ENCODE measurements at places on chromosomes 7 and 10.

DNA sequence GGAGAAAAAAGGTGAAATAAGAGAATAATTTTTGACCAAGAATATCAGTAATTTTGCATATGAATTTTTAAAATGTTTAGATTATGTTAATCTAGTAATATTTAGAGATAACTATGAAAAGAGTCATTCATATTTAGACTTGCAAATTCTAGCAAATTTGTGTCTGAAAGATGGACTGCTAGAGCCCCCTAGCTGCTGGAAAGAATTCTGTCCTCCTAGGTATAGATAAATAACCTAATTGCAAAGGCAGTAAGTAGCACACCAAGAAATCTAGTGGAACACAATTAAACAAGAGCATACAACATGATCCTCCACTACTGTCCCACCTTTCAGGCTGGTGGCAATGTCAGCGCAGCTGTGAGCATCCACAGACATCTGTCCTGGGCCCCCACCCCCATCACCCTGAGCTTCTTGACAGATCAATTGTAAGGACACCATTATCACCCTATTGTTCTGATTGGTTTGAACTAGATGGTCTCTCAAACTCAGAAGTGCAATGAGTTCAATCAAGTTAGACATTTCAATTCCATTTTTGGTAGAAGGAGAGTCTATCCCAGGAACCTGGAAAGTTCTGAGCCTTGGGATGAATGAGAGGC is 15.0 kb upstream of the GFRA1 start:
- no peak for DNase-seq

GRCh38 chr7:147062897-147063296 is 946.3 kb downstream of the CNTNAP2 start:
- DNase-seq: no peak

DNA sequence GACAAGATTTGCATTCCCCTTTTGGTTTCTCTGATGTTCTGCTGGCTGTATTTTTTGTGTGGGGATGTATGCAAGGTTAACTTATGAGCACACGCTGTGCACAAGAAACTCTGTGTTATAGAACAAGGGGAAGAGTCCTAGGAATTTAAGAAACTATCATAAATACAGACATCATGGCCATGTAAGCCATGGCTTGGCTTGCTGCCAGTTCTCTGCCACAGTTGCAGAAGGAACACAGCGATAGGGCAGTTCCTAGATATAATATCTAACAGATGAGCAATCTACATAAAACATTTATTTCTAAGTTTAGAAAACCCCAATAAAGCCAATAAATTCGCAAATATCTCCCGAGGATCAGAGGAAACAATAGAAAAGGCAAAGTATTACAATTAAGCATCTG is 153.3 kb downstream of the LRRTM3 start:
- DNase-seq: no peak

DNA sequence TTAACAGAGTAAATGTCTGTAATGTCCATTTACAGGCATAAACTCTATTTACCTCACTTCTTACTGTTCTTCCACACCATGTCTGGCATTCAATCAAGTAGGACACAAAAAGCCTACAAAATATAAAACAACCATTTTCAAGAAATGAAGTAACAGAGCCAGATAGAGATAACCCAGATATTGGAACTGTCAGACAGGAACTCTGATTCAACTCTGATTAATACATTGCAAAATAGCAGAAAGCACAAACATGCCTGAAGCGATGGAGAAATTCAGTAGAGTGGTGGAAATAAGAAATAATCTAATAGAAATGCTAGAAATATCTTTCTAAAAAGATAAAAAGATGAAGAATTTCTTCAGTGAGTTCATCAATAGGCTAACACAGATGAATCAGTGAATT is 964.4 kb downstream of the PCDH15 start:
- DNase-seq: no peak

GRCh38 chr10:34320265-34320664 is 494.8 kb downstream of the PARD3 start:
- DNase-seq: no peak

GRCh38 chr10:23344241-23344841 is at the start of gene C10orf67:
TSS of gene C10orf67 (minus strand) at chr10:23344797. CDS start at chr10:23344774, 23 bp downstream.
- DNase-seq: peak; percentile 11

DNA sequence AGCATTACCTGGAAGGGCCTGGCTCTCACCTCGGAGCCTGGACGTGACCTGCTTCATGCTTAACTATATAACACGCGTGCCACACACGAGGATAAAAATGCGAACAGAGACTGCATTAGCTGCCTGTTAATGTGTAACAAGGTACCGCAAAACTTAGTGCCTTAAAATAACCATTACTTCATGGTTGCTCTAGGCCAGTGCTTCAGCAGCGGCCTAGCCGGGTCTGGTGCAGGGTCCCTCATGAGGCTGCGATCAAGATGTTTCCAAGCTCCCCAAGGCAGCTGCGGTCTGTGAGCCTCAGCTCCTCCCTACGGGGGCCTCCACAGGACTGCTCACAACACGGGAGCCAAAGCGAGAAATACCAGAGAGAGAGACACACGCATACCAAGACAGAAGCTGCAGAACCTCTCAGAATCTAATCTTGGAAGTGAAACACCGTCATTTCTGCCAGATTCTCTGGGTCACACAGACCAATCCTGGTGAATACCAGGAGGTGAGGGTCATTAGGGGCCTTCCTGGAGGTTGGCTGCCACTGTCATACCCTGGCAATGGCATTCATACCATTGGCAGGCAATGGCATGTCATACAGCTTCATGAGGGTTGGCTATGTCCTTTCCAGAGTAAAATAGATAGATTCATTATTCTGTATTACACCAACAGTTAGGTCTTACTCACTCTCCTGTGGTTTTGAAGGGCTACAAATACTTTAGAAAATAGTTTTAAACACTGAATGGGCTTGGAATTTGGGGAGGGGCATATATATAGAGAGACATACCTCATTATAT is 94.5 kb downstream of the HIPK2 start:
- no peak for DNase-seq

GRCh38 chr7:771234-772004 is 44.3 kb upstream of the PRKAR1B start:
- no peak for DNase-seq

- no peak for DNase-seq
Measured at GRCh38 chr7:64878684-64879083, 24.4 kb upstream of the ZNF273 start.

DNA sequence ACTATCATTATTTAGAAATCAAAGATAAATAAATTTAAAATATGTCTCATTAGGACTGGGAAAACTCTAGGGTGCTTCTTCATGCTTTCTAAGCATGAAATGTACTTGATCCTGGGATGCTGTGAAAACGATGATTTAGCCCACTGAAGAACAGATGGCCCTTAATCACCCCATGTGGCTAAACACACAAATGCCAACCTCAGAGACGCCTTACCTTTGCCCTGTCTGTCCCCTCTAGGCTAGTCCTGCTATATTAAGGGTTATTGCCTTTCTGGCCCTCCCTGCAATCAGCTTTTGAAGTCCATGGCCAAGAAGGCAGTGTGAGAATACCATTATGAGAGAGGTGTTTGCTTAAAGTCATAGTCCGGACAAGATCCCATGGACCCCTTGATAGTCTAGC is 217.2 kb downstream of the TWIST1 start:
- no peak for DNase-seq

DNA sequence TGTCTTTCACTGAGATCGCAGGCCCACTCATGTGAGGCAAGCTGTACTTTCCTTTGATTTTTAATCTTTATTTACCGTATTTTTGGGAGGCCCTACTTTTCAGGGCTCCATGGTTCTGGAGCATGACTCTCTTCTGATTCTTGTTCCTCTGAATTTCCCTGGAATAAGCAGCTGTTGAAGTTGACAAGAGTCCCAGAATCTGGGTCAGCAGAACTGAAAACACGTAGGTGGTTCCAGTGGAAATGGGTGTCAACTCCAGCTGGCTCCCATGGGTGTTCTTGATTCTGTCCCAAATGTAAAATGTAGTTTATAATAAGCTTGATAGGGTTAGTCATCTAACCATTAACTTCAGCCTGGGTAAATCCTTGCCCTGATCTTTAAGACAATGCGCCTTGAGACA is 409.4 kb downstream of the GATA3 start:
- no peak for DNase-seq

GRCh38 chr7:24917510-24918239 is 62.3 kb downstream of the OSBPL3 start:
- DNase-seq: no peak

GRCh38 chr10:62426600-62426999 is 52.4 kb downstream of the ZNF365 start:
- DNase-seq: no peak

DNA sequence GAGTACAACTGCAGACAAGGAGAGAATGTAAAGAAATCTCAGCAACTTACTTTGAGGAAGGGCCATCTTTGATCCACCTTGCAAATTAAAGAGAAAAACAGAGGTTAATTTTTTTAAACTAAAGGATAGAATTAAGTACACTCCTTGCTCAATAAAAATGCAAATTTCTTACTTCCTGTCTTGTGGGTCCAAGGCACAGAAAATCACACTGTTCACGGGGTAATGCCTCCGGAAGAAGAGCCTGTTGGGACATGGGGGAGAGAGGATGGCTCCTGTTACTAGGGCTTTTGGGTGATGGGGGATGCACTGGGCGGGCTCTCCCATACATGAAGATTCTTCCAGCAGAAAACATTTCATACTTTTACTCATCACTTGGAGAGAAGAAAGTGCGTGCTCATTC is 301.8 kb downstream of the TNS3 start:
- DNase-seq: no peak

DNA sequence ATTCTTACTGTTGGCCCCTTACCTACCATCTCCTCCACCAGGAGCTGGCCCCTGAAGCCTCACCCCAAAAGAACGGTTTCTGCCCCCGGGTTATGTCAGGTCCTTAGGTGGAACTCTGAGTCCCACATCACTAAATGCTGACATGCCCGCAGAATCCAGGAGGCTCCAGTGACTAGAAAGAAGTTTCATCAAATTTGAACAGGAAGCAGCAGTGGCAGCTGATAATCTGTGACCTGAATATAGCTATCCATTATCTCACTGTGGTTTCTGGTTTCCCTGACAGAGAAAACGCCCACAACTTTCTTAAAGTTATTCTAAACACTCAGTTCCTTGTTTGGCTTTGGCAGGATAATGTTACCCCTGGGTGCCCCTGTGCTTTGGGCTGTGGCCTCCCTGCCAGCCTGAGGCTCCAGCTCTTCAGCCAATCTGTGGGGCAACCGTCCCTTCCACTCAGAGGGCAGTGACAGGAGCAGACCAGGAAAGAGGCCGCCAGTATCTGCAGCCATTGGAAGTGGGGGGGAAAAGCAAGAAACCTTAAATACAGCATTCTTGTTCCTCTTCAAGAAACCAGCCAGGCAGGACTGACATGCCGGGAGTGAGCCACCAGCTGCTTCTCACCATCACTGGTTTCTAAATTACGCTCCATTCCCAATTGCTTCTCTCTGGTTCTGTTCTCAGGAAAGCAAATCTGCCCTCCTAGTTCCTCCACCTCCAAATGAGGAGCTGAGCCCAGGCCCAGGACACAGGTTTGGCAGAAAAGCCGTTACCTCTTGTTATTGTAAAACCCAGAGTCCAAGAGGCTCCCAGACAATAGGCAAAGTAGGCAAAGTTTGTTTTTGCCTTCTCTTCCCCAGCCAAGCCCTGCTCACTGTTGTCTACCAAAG is 41.2 kb upstream of the VCL start:
- no peak for DNase-seq

DNA sequence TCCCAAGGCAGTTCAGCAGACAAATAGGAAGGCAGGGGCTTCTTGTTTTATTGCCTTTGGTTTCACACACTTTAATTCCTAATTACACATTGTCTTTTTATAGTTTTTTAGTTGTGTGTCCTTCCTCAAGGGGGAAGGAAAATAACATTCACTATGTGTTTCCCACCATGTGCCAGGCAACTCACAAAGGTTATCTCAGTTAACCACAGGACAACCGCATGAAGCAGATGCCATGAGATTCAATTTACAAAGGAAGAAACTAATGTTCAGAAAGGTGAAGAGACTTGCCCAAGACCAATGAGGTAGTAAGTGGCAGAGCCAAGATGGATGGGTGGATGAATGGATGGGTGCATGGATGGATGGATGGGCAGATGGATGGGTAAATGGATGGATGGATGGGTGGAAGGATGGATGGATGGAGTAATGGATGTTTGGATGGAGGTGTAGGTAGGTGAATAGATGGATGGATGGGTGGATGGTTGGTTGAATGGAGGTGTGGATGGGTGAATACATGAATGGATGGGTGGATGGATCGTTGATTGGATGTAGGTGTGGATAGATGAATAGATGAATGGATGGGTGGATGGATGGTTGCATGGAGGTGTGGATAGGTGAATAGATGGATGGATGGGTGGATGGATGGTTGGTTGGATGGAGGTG is 77.9 kb downstream of the ARHGAP22 start:
- no peak for DNase-seq

GRCh38 chr7:100929808-100930174 is 19.5 kb upstream of the MUC3A start:
- no peak for DNase-seq

DNA sequence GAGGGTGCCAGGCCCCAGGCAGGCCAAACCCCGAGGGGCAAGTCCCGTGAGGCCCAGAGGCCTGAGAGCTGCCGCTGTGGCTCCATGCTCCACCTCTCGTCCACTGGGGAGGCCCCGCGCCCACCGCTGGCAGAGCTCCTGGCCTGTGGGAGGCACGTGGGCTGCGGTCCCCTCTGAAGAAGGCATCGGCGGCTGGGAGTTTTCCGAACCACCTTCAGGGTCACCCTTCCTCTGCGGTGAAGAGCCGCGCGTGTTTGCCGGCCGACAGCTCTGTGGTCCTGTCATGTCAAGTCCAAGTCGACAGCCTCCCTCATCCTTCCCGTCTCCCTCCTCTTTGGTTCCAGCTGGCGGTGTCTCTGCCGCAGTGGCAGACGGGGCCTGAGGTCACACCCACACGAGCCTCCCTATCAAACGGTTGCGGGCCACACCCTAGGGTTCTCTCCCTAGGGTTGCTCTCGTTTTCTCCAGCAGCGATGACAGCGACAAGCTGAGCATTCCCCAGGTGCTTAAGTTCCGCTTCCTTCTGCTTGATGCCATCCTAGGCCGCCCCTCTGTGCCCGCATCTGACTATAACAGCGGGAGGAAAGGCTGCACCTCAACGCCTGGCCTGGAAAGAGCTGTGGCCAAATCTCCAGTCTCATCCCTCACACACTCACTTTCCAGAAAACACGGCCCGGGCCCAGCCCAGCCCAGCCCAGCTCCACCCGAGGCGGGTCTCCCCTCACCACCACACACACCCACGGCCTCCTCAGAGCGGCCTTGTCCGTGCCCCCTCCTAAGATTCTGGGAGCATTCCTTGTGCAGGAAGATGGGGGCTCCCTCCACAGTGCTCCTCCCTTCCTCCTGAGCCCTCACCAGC is 185.0 kb downstream of the ELFN1 start:
- DNase-seq: peak; percentile 5

- no peak for DNase-seq
Measured at GRCh38 chr10:35898716-35899440, 256.8 kb upstream of the FZD8 start.

GRCh38 chr10:44926751-44927351 is 15.7 kb downstream of the TMEM72 start:
- no peak for DNase-seq

GRCh38 chr7:45921699-45922519 is 837 bp upstream of the IGFBP3 start:
- no peak for DNase-seq

GRCh38 chr10:71431239-71432100 is 34.8 kb downstream of the CDH23 start:
- DNase-seq: no peak

GRCh38 chr10:22620140-22620857 is 94.1 kb downstream of the PIP4K2A start:
- DNase-seq: no peak
